Testis (tissue), 5 donors: ENCODE measurements at places on chromosomes 3 and 15. TPM values are rescaled to one million over a fixed set of nuclear protein-coding genes. Genes with fewer than 3 reads are reported as not detected.

Gene GOLGA8J
- total RNA-seq: 5.1 TPM

DNA sequence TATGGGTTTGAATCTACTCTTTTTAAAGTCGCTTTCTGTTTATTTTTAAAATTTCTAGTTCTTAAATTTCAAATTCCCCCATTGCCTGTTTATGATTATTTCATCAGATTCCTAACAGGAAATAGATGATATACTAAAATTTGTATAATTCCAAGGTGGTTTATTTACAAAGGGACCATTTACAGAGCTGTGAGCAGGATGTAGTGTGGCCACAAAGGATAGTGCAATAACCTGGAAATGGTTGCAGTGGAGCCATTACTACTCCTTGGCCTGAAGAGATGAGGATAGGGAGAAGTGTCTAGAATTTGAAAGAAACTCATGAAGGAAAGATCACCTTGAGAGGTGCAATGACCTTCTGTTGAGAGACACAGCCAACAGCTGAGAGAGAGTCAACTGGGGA lies 58.5 kb upstream of the AP4E1 start:
- no peak overlapping the region for H3K27ac ChIP-seq
- no peak overlapping the region for H3K4me3 ChIP-seq
- no peaks in the 10 kb centered on the region for H3K36me3 ChIP-seq
- DNase-seq: no peak
- H3K4me1 ChIP-seq: no peaks in the 10 kb centered on the region
- no peaks in the 10 kb centered on the region for H3K27me3 ChIP-seq

- no peak overlapping the region for H3K27ac ChIP-seq
- no peaks in the 10 kb centered on the region for H3K4me1 ChIP-seq
- DNase-seq: no peak
- no peak overlapping the region for H3K4me3 ChIP-seq
- no peaks in the 10 kb centered on the region for H3K36me3 ChIP-seq
Observed at GRCh38 chr15:72590427-72590826, 64.1 kb upstream of the GOLGA6B start.

GRCh38 chr15:68085052-68085451 lies 30.9 kb downstream of the PIAS1 start:
- H3K27ac ChIP-seq: no peak overlapping the region
- DNase-seq: no peak
- no peak overlapping the region for H3K4me3 ChIP-seq
- H3K27me3 ChIP-seq: no peaks in the 10 kb centered on the region
- H3K36me3 ChIP-seq: no peaks in the 10 kb centered on the region

DNA sequence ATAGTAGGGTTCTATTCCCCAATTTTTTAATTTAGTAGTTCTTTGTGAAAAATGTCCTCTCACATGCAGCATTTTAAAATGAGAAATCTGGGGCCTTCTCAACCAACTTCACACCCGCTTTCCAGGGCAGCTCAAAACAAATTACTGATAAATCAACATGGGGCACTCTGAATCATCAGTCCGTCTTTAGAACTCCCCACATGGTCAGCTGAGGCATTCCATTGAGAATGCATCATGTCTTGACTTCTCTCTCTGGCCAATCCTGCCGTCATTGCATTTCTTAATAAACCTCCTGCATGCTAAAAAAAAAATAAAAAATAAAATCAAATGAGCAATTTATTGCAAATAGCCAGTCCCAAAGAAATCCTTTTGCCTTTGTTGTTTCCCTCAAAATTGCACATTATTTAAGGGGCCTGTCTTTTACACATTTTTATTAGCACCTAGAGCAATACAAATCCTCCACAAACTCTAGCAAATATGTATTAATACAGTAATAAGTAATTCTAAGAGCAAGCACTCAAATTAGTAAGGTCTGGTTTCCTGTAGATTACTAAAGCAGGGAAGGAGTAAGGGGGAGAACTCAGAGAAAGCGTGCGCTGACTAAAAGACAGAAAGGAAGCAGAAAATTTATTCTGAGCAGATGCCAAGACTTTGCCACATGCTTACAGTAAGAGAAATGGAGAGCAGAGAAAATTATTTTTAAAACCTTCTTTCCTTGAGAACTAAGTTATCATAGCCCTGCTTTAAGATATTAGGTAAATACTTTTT lies 175.7 kb downstream of the TNIK start:
- H3K4me3 ChIP-seq: no peak overlapping the region
- peaks cover 18% of the 10 kb centered on the region for H3K4me1 ChIP-seq
- H3K36me3 ChIP-seq: no peaks in the 10 kb centered on the region
- no peaks in the 10 kb centered on the region for H3K27me3 ChIP-seq
- no peak overlapping the region for H3K27ac ChIP-seq
- DNase-seq: no peak

DNA sequence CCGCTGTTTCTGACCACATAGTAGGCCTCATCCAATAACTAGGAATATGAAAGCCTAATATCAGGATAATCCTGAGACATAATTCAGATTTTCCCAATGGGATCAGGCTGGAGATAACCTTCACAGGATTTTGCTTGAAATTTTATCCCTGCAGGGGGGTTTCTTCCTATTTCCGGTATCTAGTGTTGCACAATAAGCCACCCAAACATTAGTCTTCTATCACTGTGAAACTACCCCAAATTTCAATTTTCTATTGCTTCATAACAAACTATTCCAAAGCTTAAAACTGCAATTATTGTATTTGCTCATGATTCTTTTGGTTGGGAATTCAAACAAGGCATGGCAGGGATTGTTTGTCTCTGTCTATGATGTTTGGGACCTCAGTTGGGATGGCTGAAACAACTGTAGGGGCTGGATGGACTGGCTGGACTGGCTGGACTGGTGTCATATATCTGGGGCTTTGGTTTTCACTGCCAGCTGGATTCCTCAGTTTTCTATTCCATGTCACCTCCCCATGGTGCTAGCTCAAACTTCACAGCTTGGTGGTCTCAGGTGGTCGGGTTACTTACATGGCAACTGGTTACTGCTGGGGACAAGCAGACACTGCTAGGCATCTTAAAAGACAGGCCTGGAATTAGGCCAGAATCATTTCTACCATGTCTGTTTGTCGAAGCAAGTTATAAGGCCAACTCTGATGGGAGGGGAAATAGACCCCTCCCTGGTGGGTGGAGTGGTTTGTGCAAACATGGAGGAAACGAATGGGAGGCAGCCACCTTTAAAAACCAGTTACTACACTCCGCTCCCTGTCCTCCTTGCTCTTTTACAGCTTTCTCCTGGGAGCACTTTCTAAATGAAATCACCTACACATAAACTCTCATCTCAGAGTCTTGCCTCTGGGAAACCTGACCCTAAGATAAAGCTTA lies 88.2 kb upstream of the STT3B start:
- H3K27ac ChIP-seq: no peak overlapping the region
- DNase-seq: no peak
- H3K36me3 ChIP-seq: no peaks in the 10 kb centered on the region
- H3K4me1 ChIP-seq: no peaks in the 10 kb centered on the region
- H3K4me3 ChIP-seq: no peak overlapping the region
- no peaks in the 10 kb centered on the region for H3K27me3 ChIP-seq

GRCh38 chr3:151859905-151860304 lies 13.5 kb upstream of the SUCNR1 start:
- H3K27ac ChIP-seq: no peak overlapping the region
- no peaks in the 10 kb centered on the region for H3K4me1 ChIP-seq
- H3K36me3 ChIP-seq: no peaks in the 10 kb centered on the region
- H3K27me3 ChIP-seq: no peaks in the 10 kb centered on the region
- no peak overlapping the region for H3K4me3 ChIP-seq

DNA sequence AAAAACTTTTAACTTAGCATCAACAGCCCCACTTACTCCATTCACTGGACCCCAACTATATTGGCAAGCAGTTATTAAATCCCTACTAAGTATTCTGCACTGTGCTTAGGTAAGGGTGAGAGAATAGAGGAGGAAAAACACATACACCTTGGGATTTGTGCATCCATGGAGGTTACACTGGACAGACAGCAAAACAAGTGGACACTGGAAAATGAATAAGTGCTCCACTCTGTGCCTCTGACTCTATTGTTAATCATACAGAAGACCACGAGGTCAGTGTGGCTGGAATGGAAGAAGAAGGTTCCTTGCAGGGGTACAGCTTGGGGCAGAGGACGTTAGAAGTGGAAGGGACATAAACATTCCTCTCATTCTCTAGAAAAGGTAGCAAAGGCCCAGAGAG lies 3.2 kb downstream of the ADCY5 start:
- no peaks in the 10 kb centered on the region for H3K27me3 ChIP-seq
- H3K4me3 ChIP-seq: peak overlapping the region; percentile 65
- DNase-seq: no peak
- H3K4me1 ChIP-seq: peaks cover 6% of the 10 kb centered on the region

DNA sequence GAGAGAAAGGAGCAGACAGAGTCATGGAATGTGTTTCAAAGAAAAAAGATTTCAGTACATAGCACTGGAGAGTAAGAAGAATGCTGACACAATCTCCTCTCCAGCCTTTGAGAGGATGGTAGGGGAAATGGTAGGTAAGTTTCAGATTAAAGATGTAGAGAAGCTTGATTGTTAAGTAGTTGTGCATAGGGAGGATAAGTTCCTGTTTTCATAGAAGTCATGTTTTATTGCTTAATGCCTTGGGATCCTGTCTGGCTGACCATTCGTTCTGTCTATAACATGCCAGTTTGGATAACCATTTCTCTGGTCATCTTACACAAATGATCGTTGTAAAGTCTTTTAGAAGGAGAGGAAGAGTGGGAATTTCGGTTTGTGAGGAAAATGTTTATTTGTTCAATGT lies 95.7 kb upstream of the IGSF10 start:
- H3K27ac ChIP-seq: no peak overlapping the region
- no peak for DNase-seq
- no peaks in the 10 kb centered on the region for H3K27me3 ChIP-seq
- no peaks in the 10 kb centered on the region for H3K4me1 ChIP-seq

DNA sequence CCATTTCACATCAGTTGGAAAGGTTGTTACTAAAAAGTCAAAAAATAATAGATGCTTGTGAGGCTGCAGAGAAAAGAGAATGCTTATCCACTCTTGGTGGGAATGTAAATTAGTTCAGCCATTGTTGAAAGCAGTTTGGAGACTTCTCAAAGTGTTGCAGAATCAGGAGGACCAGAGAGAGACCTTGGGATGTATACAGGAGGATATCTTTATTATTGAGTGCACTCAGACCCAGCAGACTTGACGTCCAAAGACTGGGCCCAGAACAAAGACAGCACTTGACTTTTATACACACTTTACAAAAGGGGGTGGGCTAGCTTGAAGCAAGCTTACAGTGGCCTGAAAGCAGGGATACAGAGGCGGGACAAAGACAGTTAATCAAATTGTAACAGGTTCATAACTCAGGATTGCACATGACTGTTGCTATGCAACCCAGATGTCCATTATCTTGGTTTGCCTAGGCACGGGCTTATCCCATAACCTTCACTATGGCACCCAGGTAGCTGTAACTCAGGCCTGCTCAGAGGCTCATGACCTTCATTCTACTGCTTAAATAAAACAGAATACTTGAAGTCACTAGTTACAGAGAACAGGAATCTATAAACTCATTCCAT lies 127.7 kb downstream of the SPATA16 start:
- no peaks in the 10 kb centered on the region for H3K27me3 ChIP-seq
- no peaks in the 10 kb centered on the region for H3K4me1 ChIP-seq
- no peak for DNase-seq
- H3K36me3 ChIP-seq: no peaks in the 10 kb centered on the region
- H3K4me3 ChIP-seq: no peak overlapping the region

DNA sequence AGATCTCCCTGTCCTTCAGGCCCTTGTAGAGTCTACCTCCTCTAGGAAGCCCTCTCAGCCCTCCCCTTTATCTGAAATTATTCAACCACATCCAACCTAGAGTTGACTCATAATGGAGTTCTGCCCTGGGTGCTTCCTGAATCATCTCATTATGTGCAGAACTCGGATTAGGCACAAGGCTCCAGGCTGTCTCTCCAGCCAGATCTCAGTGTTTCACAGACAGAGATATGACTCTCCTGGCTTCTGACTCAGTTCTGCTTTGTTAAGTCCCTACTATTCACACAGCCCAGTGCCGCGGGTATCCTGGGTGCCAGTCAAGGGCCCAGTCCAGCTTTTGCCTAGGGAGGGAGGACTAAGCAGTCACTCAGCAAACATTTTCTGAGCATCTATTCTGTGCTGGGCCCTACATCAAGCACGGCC lies 9.3 kb downstream of the STRA6 start:
- no peak overlapping the region for H3K4me3 ChIP-seq
- no peak for DNase-seq
- H3K4me1 ChIP-seq: peaks cover 8% of the 10 kb centered on the region
- H3K36me3 ChIP-seq: no peaks in the 10 kb centered on the region
- no peak overlapping the region for H3K27ac ChIP-seq
- H3K27me3 ChIP-seq: no peaks in the 10 kb centered on the region

- no peak for DNase-seq
- no peak overlapping the region for H3K27ac ChIP-seq
- no peaks in the 10 kb centered on the region for H3K36me3 ChIP-seq
- H3K27me3 ChIP-seq: no peaks in the 10 kb centered on the region
- no peak overlapping the region for H3K4me3 ChIP-seq
Observed at GRCh38 chr15:31084176-31084575, 17.3 kb downstream of the TRPM1 start.

DNA sequence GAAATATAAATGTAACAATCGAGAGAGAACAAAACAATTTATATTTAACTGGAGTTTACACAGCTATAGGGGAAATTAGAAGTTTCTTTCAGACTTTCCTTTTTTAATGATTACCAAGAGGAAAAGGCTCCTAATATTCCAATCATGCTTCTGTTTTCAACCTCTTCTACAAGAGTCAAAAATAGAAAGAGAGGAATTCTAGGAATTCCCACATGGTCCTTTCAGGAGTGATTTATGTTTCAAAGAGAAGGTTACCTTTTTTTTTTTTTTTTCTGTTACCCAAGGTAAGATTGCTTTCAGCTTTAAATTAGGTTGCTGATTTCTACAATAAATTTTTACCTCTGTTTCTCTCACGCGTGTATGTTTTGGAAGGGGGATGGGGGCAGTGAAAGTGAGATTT lies 355.3 kb upstream of the DCBLD2 start:
- no peaks in the 10 kb centered on the region for H3K36me3 ChIP-seq
- H3K4me3 ChIP-seq: no peak overlapping the region
- no peak for DNase-seq

Gene OXSM
- total RNA-seq: 26.1 TPM

Gene ANKRD34C
- total RNA-seq: 0.12 TPM

DNA sequence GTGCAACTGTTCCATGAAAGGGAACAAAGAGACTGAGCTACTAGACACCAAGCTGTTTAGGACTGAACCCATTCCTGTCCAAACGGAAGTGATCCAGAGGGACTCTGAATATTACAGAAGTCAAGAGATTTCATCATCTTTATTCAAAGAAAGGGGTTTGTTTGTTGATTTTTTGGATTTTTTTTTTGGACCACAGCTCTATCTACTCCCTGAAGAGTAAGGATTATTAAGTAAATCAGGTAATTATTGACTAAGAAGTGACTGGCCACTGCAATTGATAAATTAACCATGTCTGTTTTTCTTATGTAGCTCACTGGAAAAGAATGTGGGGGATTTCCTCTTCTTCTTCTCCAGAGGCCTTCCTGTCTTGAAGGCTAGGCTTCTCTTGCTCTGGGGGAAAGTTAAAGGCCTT lies 146.6 kb upstream of the TPM1 start:
- no peak overlapping the region for H3K27ac ChIP-seq
- no peaks in the 10 kb centered on the region for H3K36me3 ChIP-seq
- no peak for DNase-seq
- no peak overlapping the region for H3K4me3 ChIP-seq

Gene PLS1
- total RNA-seq: 10.6 TPM

Gene MUC4
- total RNA-seq: 4.0 TPM

Gene BSN
- total RNA-seq: 18.9 TPM

GRCh38 chr3:169879845-169880575 lies 10.3 kb upstream of the LRRC31 start:
- H3K4me3 ChIP-seq: no peak overlapping the region
- DNase-seq: no peak
- no peak overlapping the region for H3K27ac ChIP-seq
- no peaks in the 10 kb centered on the region for H3K36me3 ChIP-seq
- H3K27me3 ChIP-seq: no peaks in the 10 kb centered on the region
- no peaks in the 10 kb centered on the region for H3K4me1 ChIP-seq
